Thyroid gland (tissue), 4 donors: ENCODE measurements at places on chromosomes 4 and X. TPM values are rescaled to one million over a fixed set of nuclear protein-coding genes. Genes with fewer than 3 reads are reported as not detected.

GRCh38 chr4:139547979-139548378, 8.0 kb downstream of the SETD7 start:
- no peaks in the 10 kb centered on the region for H3K27me3 ChIP-seq
- peaks cover 5% of the 10 kb centered on the region for H3K36me3 ChIP-seq
- no peak for DNase-seq
- H3K4me3 ChIP-seq: no peak overlapping the region
- peaks cover 5% of the 10 kb centered on the region for H3K4me1 ChIP-seq
- H3K27ac ChIP-seq: no peak overlapping the region

DNA sequence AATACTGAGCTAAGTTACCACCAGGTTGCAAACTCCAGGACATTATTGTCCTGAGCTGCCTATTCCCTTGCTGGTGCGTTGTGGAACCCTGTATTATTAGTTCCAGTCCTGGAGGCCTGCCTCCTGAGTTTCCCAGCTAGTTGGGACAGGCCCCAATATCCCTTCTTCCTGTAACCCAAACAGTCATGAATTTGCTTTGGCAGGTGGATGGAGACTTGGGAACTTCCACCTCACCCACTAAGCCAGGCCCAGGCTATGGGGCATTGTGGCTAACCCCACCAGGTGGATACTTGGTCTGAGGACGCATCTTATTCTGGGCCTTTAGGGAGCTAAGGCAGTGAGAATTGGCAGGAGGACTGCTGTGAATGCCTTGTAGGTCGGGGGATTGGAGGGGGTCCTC, 5.0 kb downstream of the RBM3 start:
- peaks cover 19% of the 10 kb centered on the region for H3K36me3 ChIP-seq
- no peak overlapping the region for H3K4me3 ChIP-seq
- H3K27me3 ChIP-seq: no peaks in the 10 kb centered on the region
- H3K27ac ChIP-seq: no peak overlapping the region
- no peak for DNase-seq

DNA sequence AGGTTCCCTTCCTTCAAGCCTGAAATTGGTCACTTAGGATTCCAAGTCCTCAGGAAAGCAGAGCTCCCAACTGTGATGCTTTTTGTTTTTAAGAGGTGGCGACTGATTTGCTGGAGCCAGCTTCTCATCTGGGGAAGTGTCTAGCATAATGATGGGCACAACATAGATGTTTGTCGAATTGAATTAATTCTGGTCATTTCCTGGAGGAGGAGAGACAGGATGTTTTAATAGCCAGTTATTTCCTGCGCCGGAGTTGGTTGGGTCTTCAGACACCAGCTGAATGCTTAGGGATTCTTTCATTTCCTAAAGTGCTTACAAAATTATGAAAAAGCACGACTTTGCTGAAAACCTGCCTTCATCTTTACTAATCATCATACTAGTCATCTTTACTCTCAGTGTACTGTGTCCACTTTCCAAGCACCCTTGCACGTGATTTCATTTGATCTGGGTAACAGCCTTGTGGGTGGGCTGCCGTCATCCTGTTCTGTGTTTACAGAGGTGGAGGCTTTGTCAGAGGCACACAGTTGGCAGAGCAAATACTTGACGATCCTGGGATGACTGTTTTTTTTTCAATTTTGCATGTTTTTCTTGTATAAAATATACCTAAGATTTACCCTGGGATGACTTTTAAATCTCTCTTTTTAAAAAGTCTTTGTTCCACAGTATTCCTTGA, 49.5 kb downstream of the RGS12 start:
- H3K27ac ChIP-seq: no peak overlapping the region
- no peaks in the 10 kb centered on the region for H3K27me3 ChIP-seq
- peaks cover 15% of the 10 kb centered on the region for H3K4me1 ChIP-seq

GRCh38 chrX:46262304-46262703, 282.9 kb downstream of the ZNF674 start:
- no peaks in the 10 kb centered on the region for H3K27me3 ChIP-seq
- no peaks in the 10 kb centered on the region for H3K4me1 ChIP-seq
- H3K27ac ChIP-seq: no peak overlapping the region
- no peak overlapping the region for H3K4me3 ChIP-seq
- no peaks in the 10 kb centered on the region for H3K36me3 ChIP-seq

- H3K4me3 ChIP-seq: no peak overlapping the region
- H3K27me3 ChIP-seq: no peaks in the 10 kb centered on the region
- H3K36me3 ChIP-seq: no peaks in the 10 kb centered on the region
These were observed 133.1 kb downstream of the JADE1 start for GRCh38 chr4:128942607-128943006.

DNA sequence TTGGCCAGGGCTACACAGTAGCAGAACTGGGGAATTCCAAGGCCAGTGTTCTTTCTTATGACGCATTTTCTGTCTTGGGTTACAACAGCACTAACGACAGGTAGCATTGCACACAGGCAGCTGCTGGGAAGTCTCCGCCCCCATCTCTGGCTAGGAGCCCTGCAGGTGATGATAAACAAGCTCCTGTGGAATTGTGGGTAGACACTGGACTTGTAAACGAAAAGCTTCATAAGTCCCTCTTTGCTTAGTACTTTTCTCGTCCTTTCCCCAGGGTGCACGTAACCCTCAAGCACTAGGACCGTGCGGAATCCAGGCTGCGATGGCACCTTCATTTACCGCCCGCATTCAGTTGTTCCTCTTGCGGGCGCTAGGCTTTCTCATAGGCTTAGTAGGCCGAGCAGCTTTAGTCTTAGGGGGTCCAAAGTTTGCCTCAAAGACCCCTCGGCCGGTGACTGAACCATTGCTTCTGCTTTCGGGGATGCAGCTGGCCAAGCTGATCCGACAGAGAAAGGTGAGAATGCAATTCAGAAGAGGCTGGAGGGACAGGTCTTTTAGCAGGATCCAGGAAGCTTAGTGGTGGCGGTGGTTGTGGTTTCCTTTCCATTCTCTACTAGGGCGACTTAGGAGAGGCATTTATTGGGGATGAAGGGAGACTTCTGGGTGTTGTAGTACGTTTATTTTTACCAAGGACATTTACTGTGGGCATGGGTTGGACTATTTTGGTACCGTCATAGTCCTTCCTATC, at the start of gene FAAH2:
Gene FAAH2 (plus strand): TSS at position 200 of the 745 bp plus-strand sequence. CDS start 120 bp downstream, at position 320.
- H3K27ac ChIP-seq: peak within 1 kb of the TSS; percentile 55
- DNase-seq: peak; percentile 77
- H3K36me3 ChIP-seq: no peaks in the 10 kb centered on the region
- no peaks in the 10 kb centered on the region for H3K27me3 ChIP-seq
- H3K4me3 ChIP-seq: peak within 1 kb of the TSS; percentile 9
- H3K4me1 ChIP-seq: no peaks in the 10 kb centered on the region

DNA sequence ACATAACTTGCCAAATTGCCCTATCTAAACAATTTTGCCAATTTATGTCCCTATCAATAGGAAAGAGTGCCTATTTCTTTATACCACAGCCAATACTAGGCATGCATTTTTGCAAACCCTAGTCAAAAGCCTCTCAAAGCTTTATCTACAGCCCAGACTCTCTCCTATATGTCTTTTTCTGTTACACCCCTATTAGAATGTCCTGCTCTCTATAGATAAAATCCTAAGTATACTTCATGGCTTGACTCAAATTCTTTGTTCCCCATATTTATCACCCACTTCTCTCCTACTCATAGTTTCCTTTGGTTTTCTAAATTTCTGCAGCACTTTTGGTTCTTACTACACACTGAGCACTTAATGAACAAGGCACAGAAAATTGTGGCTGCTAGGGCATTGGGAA, 38.0 kb downstream of the NUP62CL start:
- no peak overlapping the region for H3K4me3 ChIP-seq
- H3K4me1 ChIP-seq: no peaks in the 10 kb centered on the region
- H3K27me3 ChIP-seq: no peaks in the 10 kb centered on the region
- no peak for DNase-seq

DNA sequence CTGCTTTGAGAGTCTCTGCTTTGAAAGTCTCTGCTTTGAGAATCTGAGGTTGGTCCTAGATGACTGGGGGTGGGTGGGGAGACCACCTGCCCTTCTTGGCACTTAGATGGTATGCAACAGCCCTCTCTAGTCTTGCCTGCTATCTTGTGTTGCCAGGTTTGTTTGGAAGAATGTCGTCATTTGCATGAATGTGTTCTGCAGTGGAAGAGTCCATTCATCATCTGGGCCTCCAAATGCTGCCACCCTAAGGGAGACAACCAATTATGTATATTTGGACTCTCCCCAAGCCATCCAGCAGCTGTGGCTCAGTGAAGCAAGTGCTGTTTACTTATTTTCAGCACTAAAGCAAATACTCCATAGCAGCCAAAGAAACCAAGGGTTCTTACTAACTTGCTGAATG, 44.6 kb upstream of the TRPC5OS start:
- no peak overlapping the region for H3K27ac ChIP-seq
- peaks cover 5% of the 10 kb centered on the region for H3K4me1 ChIP-seq
- peak; percentile 40 for DNase-seq
- H3K36me3 ChIP-seq: no peaks in the 10 kb centered on the region
- no peaks in the 10 kb centered on the region for H3K27me3 ChIP-seq

DNA sequence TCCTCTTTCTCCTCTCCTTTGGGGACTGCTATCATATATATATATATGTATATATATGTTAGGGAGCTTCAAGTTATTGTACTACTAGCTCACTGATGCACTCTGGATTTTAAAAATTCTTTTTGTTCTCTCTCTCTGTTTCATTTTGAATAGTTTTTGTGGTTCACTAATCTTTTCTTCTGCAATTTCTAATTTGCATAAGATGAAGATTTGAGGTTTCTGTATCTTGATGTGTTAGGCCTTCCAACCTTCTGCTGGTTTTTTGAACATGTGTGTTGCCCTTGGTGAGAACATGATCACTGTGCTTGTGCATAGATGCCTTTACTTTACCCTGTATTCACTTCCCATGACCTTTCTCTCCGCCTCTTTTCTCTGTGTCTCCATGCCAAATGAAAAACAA, 7.8 kb upstream of the ZNF718 start:
- no peaks in the 10 kb centered on the region for H3K4me1 ChIP-seq
- no peaks in the 10 kb centered on the region for H3K27me3 ChIP-seq
- H3K36me3 ChIP-seq: no peaks in the 10 kb centered on the region
- H3K4me3 ChIP-seq: no peak overlapping the region
- no peak for DNase-seq

DNA sequence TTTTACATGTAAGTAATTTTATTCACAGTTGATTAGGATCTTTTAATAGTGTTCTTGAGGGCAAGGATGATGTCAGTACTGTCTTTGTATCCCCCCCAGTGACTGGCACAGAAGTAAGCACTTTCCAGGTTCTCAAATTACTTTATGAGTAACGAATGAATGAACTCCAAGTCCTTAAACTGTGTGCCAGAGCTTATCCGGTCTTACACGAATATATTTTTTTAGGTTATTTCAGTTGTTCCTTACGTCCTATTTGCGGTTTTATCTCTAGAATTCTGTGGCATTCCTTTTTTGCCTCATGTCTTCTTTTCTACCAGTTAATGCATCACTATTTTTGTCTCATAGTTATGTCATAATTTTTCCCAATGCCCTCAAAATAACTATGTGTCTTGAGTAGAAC, 106.9 kb upstream of the MID1IP1 start:
- H3K27me3 ChIP-seq: no peaks in the 10 kb centered on the region
- H3K36me3 ChIP-seq: no peaks in the 10 kb centered on the region
- H3K4me3 ChIP-seq: no peak overlapping the region
- no peak for DNase-seq
- H3K4me1 ChIP-seq: no peaks in the 10 kb centered on the region

GRCh38 chr4:147724468-147725201, 7.3 kb upstream of the ARHGAP10 start:
- H3K4me1 ChIP-seq: no peaks in the 10 kb centered on the region
- no peak overlapping the region for H3K27ac ChIP-seq
- no peaks in the 10 kb centered on the region for H3K27me3 ChIP-seq
- no peaks in the 10 kb centered on the region for H3K36me3 ChIP-seq

DNA sequence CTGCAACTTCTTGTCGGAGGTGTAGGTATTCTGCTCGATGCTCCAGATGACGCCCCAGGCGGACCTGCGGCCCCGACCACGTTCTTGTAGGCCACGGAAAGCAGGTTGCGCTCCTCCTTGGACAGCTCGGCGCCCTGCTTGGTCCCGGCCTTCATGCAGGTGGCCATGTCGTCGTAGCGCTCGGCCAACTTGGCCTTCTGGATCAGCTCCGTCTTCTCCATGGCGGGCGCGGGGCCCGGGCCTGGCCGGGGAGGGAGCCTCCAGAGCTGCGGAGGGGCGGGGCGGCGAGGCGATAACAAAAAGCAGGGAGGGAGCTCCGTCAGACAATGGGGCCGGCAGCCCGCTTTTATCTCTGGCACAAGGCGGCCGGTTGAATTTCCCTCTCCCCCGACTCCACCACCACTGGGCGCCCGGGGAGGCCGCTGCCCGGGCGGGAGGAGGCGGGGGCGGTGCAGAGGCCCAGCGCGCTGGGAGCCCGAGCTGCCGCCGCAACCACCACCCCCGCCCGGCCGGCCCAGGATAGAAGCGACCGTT, 28.3 kb upstream of the DRP2 start:
- H3K36me3 ChIP-seq: no peaks in the 10 kb centered on the region
- no peak overlapping the region for H3K4me3 ChIP-seq
- no peak overlapping the region for H3K27ac ChIP-seq

DNA sequence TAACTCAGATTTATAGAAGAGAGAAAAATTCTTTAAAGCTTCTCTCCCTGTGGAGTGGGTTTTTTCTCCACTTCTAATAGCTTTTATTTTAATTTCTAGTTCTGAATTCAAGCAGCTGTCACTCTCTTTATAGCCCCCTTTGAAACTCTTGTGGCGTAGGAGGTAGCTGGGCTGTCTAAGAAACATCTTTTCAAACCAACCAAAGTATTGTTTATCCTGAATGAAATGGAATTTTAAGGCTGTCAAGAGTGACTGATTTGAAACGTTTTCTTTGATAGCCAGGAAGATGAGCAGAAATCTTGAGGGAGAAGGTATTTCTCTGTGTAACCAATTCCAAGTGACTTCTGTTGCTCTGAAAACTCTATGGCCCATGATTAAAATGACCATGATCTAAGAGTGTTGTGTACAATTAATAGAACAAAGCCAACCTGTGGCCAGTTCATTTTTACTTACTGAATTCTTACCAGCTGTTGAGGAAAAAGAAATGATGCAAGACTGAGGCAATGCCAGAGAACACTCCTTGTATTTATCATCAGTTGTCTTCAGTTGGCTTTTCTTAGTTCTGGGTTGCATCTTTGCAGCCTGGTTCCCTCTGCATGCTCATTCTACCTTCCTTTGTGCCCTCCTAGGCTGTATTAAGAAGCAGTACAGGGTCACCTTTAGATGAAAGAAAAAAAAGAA, 298.4 kb downstream of the ARHGAP10 start:
- no peak overlapping the region for H3K27ac ChIP-seq
- H3K4me1 ChIP-seq: peaks cover 8% of the 10 kb centered on the region
- no peak for DNase-seq
- H3K4me3 ChIP-seq: no peak overlapping the region
- no peaks in the 10 kb centered on the region for H3K36me3 ChIP-seq

GRCh38 chrX:9333873-9334560, 130.8 kb upstream of the TBL1X start:
- no peak overlapping the region for H3K27ac ChIP-seq
- DNase-seq: no peak
- no peak overlapping the region for H3K4me3 ChIP-seq
- no peaks in the 10 kb centered on the region for H3K4me1 ChIP-seq
- H3K36me3 ChIP-seq: no peaks in the 10 kb centered on the region

HMX1 gene
- not detected for total RNA-seq

BEX1 gene
- 41.5 TPM for total RNA-seq

RBM3 gene
- 250 TPM for total RNA-seq

RIPPLY1 gene
- not detected for total RNA-seq

PTPN13 gene
- total RNA-seq: 49.7 TPM
